A172 (cell line): ENCODE measurements at places on chromosomes 13 and 19. TPM values are rescaled to one million over a fixed set of nuclear protein-coding genes. Genes with fewer than 3 reads are reported as not detected.

DNA sequence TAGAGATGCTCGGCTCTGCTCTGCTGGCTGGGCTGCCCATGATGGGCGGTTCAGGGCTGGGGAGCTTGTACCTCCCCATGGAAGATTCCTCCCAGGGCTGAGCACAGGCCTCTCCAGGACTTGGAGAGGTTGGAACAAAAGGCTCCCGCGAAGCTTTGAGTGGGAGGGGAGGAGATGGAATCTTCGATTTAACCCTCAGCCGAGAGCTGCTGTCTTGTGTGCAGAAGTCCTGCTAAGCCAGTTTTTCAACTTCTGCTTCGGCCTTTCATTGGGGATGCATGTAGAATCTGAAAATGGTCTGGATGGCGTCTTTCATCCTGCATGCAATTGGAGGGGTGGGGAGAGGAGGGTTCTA, 163.3 kb downstream of the KDM4B start:
- DNase-seq = no peak

DNA sequence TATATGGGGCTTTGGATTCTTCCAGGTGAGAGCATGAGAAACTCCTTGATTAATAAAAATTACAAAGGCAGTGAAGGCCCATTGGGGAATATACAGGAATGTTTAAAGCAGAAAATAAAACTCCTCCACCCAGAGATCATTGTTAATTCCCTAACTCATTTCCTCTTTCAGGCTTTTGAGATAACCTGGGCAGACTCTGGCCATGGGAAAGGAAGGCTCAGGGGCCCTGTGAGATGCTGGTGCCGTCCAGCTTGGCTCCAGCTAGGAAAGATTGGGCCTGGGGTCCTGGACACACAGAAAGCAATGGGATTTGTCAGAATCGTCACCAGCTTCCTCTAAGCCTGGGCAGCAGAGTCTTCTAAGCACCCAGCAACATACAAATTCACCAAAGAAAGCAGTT, 36.8 kb upstream of the SPATA13 start:
- no peak for DNase-seq

DNA sequence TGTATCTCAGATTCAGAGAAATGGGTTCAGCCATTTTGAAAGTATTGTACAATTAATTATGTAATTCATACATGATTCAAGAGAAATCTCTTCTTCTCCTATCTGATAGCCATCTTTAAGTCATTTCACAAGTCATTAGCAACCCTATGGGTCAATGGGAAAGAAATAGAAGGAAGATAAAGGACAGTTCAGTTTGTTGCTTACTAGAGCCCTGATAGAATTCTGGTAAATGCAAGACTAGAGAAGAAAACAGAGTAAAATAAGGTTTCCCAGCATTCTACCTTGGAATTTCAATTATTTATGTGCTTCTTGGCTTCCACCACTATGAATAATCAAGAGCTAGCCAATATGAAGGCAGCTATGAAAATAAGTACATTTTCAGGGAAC, 117.7 kb downstream of the LHFPL6 start:
- peak; percentile 5 for DNase-seq

The SCEL gene
- not detected in 2 replicates for total RNA-seq

The TLE5 gene
- 521 and 529 TPM in 2 replicates for total RNA-seq

DNA sequence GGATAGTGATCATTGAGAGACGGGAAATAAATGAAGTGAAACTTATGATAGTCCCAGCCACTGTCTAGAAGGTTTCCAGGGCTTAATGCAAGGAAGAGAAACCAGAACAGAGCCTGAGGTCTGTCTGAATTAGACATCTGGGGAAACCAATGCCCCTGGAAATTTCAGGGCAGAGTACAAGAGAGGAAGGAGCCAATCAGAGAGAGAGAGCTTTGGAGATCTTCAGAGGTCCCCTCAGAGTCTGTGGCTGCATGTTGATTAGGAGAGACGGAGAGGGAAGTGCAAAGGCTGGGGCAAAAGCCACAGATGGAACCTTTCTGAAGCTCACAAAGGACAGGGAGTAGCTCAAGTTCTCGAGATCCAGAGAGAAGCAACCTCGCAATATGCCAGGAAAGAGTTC, 378.0 kb downstream of the DNAJC15 start:
- no peak for DNase-seq

The LRRC63 gene
- 0.22 and 0.29 TPM in 2 replicates for total RNA-seq

The RFPL4AL1 gene
- 1.6 TPM in 1 of 2 replicates, not detected in the other for total RNA-seq

DNA sequence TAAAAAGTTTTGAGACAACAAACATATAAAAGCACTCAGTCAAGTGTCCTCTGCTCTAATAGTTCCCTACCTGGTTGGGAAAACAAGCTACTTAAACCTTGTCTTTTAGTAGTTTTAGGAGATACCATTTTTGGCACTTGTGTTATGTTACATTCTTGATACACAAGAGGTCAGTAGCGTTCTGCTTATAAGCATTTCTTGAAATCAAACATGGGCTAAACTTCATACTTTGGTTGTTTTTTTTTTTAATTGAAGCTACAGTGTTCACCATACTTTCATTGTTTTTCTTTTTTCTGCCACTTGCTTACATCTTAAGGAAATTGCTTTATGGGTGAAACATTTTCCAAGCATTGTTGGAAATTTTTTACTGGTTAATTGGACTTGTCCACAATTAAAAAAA, 12.9 kb downstream of the NHLRC3 start:
- peak; percentile 10 for DNase-seq

- DNase-seq = no peak
Measured at GRCh38 chr19:30446850-30447552, 74.8 kb downstream of the ZNF536 start.
